ENCODE measurements at places on chromosomes 7 and 10.

DNA sequence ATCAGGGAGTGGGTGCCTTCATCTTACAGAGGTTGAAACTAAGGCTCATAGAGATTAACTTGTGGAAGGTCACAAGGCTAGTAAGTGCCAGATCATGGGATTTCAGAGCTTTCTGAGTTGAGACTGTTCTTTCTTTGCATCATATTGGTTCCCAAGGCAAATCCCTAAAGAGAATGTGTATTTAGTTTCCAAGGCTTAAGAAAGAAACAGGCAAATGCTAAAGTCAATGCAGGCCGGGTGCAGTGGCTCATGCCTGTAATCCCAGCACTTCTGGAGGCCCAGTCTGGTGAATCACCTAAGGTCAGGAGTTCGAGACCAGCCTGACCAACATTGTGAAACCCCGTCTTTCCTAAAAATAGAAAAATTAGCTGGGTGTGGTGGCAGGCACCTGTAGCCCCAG is 19.8 kb downstream of the CDK1 start:
- no peak for DNase-seq

- no peak for DNase-seq
Measured at GRCh38 chr7:28395831-28396230, 16.5 kb upstream of the CREB5 start.

GRCh38 chr10:88062385-88062784 is 199.0 kb downstream of the PTEN start:
- DNase-seq, result no peak

DNA sequence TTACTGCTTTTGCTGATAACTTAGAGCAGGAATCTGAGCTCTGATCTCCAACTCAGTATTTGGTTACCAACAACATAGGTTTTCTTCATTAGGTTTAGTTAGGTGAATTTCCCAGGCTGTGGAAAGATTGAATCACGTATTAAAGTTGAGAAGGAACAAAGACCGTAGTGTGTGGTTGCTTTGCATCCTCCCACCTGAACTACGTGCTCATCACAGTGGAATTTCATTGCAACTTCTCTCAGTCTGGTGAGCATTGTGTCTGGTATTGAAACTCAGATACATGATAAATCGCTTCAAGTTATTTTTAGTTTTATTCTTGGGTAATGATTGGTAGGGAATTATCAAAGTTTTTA is 139.4 kb upstream of the AKR1E2 start:
- DNase-seq, result no peak

DNA sequence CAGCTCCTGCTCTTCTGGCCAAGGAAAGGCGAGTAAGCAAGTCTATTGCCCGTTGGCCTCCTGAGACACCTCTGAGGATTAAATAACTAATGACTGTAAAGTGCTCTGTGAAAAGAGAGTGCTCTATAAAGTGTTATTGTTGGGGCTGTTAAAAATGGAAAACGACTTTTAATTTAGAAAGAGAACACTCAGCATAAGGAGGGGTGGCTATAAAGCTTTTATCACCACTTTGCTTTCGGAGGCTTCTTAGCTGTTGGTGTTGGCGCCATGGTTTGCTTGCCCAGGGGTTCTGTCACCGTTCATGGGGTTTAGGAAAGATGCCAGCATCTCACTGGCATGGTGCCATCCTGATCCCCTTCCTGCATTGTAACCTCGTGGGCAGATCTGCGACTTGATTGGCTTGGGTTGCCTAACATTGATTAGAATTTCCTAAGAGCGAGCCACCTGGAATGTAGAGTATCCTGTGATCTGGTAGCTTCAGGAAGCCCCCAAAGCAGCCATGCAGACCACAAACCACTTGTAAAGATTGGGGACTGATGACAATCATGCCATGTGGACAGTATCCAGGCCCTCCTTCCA is 509.9 kb downstream of the LRMDA start:
- no peak for DNase-seq

DNA sequence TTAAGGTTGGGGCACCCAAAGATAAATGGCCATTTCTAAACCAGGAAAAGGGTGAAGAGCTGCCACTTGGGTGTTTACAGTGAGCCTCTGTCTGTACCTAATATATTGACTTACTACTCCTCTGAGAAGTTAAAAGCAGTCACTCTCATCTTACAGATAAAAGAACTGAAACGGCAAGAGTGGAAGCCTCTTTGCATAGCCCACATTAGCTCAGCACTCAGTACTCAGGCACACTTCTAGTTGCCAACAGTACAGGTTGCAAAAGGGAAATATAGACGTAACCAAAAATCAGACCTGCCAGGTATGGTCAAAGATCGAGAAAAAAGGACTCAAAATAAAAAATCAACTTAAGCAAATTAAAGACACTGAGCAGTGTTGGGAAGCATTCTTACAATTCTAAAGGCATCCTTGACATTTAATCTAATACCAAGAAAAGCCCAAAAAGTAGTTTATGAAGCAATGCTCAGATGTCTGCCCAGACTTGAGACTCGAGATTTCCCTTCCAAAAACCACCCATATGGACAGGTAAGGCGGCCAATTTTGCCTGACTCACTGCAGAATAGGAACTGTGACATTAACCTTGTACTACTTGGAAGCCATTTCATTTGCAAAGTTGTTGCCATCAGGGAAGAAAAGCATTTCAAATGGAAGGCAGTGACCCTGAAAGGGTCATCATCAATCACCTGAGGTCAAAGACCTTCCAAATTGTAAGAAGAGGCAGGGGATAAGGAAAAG is 139.3 kb downstream of the SLC25A13 start:
- no peak for DNase-seq
